ENCODE measurements at places on chromosomes 16 and 17. TPM values are rescaled to one million over a fixed set of nuclear protein-coding genes. Genes with fewer than 3 reads are reported as not detected.
A peak's percentile ranks its signal among the peaks of the same experiment; 100 is the strongest.

The TXNDC17 gene
- 52.9 TPM for total RNA-seq

The HOXB5 gene
- total RNA-seq = not detected

The EMC6 gene
- total RNA-seq = 65.5 TPM

The ANKRD11 gene
- total RNA-seq = 64.9 TPM

The PHB1 gene
- 233 TPM for total RNA-seq

The NT5C3B gene
- total RNA-seq = 18.1 TPM

The CCL16 gene
- total RNA-seq = not detected

The CHTF18 gene
- 6.4 TPM for total RNA-seq

DNA sequence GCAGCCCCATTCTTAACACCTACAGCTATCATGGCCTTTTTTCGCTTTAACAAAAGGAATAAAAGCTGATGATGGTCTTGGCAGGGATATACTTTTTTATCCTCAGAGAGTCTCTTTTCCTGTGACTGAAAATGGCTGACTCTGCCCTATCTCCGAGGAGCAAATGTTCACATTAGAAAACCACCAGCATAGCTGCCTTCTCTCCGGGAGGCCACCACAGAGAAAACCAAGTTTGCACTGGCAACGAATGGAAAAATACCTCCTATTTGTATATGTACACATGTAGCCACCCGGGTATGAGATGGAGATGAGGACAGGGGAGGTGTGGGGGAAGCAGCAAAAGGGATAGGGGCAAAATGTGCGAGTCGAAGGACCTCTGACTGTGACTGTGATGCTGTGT, 88.2 kb downstream of the STX8 start:
- no peak for DNase-seq

- DNase-seq = no peak
Observed at GRCh38 chr17:68057531-68057952, 22.0 kb downstream of the KPNA2 start.

DNA sequence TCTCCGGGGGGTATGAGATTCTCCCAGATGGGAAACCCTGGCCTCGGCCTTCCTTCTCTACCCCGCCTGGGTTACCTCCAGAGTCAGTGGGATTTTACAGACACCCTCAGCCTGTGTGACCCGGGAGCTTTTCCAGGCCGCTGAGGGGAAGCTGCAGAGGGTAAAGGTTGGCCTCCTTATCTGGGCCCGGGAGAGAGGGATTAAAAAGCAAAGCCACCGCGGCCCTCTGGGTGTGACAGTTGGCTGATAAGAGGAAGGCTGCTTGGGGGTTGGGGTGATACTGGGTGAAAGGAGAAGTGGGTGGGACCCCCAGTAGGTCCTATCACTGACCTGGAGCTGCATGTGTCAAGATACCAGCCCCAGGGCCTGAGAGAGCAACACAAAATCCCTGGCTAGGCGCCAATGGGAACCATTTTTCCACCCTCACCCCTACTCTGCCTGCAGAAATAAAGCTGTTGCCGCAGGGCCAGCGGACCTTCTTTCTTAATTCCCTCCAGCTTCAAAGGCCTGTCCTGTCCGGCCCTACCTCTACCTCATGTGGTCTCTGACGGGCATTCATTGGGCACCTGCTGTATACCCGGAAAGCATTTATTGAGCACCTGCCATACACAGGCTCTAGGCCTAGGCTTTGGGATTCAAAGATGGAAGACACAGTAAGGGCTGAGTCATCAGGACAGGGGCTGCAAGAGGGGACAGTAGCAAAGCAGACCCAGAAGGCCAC, 77.6 kb upstream of the GSE1 start:
- DNase-seq = no peak

- no peak for DNase-seq
Observed at GRCh38 chr16:12168074-12169000, 191.8 kb downstream of the SNX29 start.

DNA sequence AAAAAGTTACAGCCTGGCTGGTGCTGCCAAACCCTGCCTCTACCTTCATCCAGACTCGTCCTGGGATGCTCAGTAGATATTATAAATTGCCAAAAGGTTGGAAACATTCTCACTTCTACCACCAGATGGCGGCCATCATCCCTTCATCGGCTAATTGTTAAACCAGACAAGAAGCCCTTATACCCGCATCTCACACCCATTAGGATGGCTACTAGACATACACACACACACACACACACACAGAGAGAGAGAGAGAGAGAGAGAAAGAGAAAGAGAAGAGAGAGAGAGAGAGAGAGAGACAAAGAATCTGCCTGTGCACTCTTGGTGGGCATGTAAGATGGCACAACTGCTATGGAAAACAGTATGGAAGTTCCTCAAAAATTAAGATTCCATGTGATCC, 15.0 kb upstream of the SCIMP start:
- DNase-seq = no peak

DNA sequence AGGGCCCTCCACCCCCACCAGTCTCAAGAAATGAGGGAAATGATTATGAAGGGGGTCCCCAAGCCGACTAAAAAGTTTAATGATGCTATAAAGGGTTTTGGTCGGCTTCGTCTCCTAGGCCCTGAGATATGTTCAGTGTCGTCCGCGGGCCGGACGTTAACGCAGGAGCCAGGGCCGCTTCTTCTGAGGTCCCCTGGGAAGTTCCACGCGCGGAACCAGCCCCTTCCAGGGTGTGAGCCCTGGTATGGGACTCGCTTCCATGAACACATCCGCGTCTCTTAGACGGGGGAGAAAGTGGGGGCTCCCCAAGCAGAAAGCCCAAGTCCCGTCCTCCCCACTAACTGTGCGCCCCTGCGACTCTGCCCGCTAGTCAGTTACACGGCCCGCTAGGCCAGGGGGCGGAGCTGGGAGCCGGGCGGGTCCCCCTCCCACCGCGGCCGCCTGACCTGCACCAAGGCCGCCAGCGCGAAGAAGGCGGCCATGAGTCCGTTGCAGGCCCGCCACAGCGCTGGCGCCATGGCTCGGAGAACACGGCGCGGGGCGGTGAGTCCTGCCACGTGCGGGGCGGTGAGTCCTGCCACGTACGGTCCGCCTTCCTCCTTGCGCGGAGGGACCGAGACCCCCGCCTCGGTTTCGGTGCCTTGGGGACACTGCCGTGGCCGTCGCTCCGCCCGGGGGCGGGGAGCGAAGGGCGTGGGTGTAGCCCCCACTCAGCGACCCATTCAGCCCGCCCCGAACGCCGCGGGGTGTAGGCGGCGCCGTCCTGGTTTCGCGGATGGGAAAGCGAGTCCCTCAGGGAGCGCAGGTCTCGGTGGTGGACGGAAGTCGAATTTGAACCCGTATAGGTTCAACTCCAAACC, at the start of gene TMEM220:
Gene TMEM220 (minus strand): TSS at position 690 of the 860 bp plus-strand sequence. CDS start 172 bp downstream, at position 518.
- peak; percentile 90 for DNase-seq

DNA sequence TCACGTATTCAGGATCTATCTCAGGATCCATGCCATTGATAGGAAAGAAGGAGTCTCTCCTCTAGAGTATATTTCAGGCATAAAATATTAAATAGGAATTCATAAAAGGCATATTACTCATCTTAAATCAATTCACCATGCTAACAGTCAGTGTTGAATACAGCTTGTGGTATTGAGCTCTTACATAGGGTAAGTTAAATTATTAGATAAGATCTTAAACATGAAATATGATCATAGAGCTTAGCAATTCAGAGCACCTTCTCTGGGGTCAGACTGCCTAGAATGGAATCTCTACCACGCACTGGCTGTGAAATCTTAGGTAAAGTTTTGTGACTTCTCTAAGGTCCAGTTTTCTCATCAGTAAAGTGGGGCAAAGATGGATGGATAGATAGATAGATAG, 20.7 kb downstream of the MARCHF10 start:
- DNase-seq = no peak

- no peak for DNase-seq
Observed at GRCh38 chr17:64920419-64921172, 1.3 kb upstream of the LRRC37A3 start.

GRCh38 chr16:66720766-66721165, 24.2 kb upstream of the CMTM4 start:
- DNase-seq = no peak

DNA sequence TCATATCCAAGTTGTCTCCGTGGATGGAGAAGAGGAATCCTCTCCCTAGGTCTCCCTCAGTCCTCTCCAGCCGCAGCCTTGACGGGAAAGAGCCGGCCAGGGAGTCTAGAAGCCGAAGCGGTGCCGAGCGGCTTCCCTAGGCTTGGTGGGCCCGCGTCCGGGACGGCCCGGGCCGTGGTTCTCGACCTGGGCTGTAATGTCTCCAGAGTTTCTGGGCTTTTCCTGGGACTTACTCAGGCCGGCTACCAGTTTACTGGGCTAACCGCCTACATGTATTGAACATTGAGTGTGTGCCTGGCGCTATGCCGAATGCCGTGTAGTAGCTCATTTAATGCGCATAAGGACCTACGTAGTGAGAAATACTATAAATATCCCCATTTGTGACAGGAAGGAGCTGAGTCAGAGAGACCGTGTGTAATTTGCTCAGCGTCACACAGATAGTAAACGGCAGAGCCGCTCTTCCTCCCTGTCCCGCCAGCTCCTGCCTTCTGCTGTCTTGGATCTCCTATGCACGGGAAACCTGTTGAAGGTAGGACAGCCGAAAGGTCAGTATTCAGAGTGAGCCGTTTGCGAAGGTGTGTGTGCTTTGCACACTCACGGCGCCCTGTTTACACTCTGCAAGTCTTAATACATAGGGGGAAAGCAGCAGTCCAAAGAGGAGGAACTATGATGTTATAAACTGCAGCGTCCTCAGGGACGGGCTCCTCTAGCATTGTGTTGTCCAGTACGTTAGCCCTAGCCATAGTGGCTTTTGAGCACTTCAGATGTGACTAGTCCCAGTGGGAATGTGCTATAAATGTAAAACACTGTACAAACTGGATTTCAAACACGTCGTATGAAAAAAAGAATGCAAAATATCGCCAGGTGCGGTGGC, 723 bp upstream of the SPAG5 start:
- peak; percentile 77 for DNase-seq

DNA sequence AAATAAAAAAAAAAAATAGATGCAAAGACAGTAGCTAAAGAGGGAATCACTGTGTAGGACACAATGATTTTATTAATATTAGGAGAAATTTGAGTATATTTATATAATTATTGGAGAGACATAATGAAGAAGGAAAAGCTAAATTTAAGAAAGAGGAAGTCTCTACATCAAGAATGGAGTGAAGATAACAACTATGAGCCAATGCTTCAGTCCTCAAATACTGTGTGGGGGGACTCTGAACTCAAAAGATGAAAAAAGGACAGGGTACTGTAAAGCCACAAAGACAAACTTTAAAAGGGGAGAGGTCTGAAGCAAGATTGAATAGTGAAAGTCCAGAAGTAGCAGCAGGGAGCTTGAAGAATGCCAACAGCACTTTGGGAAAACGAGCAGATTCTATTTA, 44.7 kb downstream of the SKAP1 start:
- DNase-seq = no peak

- no peak for DNase-seq
Observed at GRCh38 chr16:73542885-73543284, 495.0 kb upstream of the ZFHX3 start.
